ENCODE measurements at places on chromosomes 7 and 10.

- no peak for DNase-seq
These were observed 529.1 kb downstream of the TCERG1L start for GRCh38 chr10:130782467-130782866.

- DNase-seq: no peak
These were observed 510.1 kb downstream of the ARL4A start for GRCh38 chr7:13197501-13197900.

DNA sequence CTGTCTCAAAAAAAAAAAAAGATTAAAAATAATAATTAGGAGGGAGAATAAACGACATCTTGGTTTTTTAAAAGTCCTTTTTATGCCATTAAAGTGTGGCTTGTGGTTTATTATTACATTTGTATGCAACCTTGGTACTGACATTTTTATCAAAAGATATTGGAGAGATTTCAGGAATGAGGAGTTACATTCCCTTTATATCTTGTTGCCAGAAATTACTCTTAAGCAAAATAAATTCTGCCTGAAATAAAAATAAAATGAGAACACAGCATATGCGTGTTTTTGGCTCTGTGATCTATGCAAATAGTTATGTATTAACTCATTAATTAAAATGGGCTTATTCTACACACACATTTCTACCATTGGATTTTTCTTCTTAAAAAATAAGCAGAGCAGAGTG is 202.4 kb downstream of the BICC1 start:
- no peak for DNase-seq

- no peak for DNase-seq
These were observed 201.3 kb downstream of the FANK1 start for GRCh38 chr10:126097558-126098225.

DNA sequence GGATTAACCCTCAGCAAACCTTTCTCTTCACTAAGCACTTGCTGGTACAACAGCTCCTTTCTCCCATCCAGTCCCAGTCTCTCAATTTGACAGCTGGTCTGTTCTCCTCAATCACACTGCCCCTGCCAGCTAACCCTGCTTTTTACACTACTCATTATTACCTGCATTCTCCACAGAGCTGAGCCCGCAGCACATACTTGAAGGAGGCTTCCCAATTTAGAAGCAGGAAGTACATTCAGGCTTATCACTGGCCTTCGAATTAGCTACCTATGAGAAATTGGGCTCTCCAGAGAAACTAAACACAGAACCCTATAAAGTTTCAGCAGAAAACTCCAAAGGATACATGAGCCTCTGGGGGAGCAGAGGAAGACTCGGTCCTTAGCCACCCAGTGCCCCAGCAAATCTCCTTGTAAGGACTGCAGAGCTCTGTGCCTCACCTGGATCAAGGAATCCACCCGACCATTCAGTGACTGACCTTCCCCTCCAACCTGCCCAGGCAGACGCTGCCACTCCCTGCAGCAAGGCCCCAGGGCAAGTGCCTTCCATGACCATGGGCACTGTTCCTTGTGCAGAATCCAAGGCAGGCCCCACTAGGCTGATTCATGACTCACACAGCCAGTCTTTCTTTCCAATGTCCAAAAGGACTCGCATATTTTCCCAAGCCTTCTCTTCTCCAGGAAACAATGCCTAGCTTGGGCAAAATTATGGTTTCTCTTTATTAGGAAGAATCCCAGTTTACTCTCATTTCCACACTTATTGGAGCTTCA is 68.0 kb downstream of the VOPP1 start:
- peak; percentile 64 for DNase-seq

DNA sequence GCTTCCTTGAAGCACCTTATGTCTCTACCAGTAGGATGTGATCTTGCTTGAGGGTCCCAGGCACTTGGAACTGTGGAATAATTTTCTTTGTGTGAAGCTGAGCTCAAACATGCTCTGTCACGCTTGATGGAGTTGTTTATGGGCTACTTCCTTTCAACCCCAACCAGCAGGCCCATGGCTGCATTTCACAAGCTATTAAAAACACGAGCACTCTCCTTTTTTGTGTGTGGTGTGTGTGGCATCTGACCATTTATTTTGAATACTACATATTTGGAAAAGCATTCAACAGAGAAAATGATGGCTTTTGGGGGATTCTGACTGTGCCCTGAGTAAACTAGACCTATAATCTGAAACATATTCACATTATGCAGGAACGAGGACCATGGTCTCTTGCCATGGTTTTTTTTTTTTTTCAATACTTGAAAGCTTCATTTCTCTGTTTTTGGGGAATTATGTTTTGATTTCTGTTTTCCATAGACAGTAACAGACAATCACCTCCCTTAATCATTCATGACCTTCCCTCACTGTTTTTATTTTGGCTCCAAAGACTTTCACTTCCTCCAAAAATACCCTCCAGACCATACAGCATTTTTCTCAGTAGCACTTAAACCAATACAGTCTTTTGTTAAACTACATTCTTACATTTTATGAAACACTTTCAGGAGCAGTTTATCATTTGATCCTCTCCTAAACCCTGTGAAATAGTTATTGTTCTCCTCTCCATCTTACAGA is 233.6 kb upstream of the BMPER start:
- DNase-seq: no peak

DNA sequence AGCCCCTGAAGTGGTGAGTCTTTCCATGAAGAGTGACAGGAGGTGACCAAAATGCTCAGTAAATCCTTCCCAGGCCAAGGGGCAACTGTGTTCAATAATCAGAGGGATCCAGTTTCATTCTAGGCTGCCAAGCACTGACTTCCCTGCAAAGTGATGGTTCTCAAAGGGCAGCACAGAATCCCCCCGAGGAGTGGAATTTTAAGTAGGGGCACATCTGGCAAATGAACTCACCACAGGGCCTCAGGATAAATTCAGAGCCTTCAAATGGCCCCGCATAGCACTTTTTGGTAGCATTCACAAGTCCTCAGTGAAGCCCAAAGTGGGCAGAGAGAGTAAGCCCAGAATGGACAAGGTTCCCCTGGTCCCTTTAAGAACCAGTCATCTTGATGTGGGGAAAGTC is 602.5 kb downstream of the GRID1 start:
- no peak for DNase-seq

DNA sequence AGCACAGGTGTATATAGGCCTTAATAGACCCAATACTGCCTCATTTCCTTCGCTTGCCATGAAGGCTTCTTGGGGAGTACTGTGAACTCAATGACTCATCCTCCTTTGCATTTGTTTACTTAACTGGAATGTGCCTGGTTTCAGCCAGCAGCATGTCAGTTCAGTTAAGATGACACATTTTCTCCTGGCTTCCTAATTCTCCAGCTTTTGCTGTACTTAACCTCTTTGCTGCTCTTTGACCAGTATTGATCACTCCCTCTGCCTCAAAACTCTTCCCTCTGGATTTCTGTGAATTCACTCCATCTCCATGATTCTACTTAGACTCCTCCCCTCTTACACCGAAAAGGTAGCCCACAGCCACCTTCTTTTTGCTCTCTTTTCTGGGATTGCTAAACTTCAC is 135.7 kb downstream of the MAGI2 start:
- DNase-seq: peak; percentile 59

DNA sequence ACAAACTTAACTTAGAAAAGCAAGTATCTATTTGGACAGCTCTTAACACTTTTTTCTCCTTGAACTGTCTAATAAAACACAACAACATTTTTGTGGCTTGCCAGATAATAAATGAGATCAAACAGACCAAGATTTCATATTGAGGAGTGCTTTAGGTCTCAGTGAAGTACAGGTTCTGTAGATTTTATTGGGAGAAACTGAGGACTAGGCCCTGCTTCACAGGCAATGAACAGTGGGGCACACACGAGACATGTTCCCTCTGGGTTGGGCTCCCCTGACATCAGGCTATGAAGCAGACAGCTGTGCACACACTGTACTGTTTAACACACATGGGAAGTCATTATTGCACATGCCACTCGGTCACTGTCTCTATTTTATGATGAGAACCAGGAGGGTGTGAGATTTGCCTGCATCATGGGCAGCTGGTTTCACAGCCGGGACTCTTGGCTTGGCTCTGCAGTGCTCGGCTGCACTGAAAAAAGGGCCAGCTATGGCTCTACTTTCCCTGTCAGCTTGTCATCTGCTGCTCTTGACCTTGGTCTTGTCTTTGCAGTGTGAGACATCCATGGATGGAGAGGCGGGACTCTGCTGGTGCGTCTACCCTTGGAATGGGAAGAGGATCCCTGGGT is 4.2 kb downstream of the IGFBP1 start:
- no peak for DNase-seq

- no peak for DNase-seq
These were observed 56.3 kb downstream of the GRID1 start for GRCh38 chr10:86310291-86310690.

DNA sequence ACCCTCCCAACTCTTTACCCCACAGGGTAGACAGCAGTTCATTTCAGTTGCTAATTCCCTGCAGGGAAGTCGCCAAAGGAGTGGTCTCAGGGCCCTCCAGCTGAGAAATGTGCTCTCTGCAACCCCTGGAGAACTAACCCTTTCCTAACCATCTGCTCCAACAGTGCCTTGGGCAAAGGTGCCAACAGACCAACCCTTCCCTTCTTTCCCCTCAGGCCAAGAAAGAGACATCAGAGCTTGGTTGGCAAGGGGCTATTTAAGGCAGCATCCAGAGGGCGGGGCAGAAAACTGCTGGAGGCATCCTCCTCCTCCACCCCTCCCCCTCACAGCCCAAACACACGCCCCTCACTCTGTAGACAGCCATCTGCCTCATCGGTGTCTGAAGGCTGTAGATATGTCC is 1.7 kb downstream of the SORBS1 start:
- no peak for DNase-seq

DNA sequence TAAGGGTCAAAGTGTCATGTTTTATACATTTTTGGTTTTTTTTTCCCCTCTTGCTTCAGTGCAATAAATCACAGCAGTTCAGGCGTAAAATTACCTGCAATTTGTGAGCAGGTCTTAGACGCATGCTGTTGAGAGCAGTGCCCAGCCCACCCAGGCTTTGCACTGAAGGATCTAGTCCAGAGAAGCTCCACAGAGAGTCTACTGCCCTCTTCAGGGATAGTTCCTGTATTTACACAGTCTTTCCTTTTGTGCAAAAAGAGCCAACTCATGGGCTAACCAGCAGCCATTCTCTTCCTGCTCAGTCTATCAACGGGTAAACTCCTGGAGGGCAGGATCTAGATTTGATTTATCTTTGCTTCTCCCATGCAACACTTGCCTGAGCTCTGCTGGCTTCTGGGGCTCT is 82.2 kb upstream of the NAMPT start:
- DNase-seq: peak; percentile 73

- DNase-seq: no peak
These were observed 303.5 kb downstream of the SFMBT2 start for GRCh38 chr10:7107285-7107684.

GRCh38 chr10:7251696-7252465 is 159.0 kb downstream of the SFMBT2 start:
- DNase-seq: no peak

DNA sequence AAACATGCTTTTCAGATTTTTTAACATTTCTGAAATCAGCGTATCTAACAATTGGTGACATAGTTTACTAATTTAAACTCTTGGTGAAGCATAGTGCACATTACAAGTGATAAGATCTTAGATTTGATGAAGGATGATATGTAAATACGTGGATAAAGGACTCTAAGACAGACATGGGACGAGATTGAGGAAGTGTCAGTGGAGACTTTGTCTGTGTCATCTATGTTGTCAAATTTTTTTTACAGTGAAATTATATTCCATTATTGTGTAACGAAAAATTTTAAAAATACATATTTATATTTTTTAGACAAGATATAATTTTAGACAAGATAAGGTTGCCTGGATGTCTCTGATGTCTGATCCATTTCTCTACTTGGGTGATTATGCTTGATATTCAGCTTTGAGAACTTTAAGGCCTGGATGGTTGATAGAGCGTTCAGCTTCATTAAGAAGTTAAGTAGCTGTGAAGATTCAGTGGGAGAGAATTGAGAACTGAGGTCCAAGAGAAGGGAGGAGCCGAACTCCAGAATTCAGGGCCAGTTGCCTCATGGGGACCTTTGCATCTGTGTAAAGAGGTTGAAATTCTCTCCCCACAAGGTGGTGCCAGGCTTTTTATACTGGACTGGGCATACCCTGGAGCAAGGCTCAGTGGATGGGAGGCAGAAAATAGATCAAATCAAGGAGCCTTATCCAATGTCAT is 62.7 kb downstream of the KAT6B start:
- DNase-seq: no peak

GRCh38 chr7:36017111-36017510 is 135.9 kb upstream of the EEPD1 start:
- no peak for DNase-seq

DNA sequence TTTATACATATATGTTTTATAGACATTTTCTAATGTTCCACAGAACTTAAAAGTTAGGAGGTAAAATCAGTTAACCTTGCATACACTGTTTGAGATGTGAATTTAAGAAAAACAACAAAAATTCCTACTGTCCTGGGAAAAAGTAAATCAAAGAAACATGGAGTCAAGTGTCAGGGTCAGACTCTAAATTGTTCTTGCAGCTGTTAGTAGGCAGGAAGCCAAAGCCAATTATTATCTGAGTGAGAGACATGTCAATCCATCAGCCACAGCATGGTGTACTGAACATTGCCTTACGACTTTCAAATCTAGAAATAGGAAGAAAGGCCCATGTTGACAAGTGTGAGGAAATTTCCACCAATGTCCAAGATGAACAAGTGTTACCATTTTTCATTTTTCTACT is 461.2 kb upstream of the MBL2 start:
- peak; percentile 76 for DNase-seq

- DNase-seq: no peak
These were observed 72.3 kb downstream of the CPEB3 start for GRCh38 chr10:92218569-92218968.

DNA sequence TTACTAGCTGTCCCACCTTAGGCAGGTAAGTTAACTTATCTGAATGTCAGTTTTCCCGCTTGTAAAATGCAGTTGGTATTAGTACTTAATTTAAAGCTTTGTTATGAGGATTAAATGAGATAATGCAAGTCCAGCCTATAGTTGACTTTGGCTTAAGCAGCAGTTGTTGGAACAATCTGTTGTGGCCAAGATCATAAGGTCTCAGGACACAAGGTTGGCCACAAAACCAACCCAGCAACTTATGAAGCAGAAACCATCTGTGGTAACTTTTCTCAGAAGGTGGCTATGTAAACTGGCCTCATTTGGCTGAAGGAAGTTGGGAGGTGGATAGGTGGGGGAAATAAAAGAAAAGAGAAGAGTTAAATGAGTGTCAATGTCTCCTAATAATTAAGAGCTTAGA is 29.4 kb downstream of the ENTPD1 start:
- no peak for DNase-seq

Measured in NCI-H1417 (cell line).